ENCODE measurements at places on chromosomes 12 and 14. TPM values are rescaled to one million over a fixed set of nuclear protein-coding genes. Genes with fewer than 3 reads are reported as not detected.

NYNRIN gene
- 47.5 TPM for polyA plus RNA-seq

KCNC2 gene
- 0.66 TPM for polyA plus RNA-seq

- no peak for DNase-seq
These were observed 111.4 kb downstream of the CRACR2A start for GRCh38 chr12:3641428-3642018.

TPPP2 gene
- 3.8 TPM for polyA plus RNA-seq

DNA sequence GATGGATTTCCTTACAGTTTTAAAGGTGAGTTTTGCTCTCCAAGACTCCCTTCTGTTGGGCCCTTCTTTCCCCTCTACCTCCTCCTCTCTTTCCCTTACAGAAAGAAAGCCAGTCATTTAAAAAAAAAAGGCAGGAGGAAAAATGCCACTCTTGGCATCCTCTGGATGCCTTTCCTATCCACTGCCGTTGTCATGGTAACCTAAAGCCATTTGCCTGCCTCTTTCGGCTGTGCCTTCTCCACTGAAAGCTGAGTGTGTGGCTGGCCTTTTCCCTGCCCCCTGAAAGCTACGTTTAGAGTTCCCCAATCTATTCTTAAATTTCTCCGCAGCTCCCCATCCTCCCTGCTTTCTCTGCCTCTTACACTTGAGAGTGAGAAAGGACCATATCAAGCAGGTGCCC, 67.1 kb downstream of the TUNAR start:
- no peak for DNase-seq

DNA sequence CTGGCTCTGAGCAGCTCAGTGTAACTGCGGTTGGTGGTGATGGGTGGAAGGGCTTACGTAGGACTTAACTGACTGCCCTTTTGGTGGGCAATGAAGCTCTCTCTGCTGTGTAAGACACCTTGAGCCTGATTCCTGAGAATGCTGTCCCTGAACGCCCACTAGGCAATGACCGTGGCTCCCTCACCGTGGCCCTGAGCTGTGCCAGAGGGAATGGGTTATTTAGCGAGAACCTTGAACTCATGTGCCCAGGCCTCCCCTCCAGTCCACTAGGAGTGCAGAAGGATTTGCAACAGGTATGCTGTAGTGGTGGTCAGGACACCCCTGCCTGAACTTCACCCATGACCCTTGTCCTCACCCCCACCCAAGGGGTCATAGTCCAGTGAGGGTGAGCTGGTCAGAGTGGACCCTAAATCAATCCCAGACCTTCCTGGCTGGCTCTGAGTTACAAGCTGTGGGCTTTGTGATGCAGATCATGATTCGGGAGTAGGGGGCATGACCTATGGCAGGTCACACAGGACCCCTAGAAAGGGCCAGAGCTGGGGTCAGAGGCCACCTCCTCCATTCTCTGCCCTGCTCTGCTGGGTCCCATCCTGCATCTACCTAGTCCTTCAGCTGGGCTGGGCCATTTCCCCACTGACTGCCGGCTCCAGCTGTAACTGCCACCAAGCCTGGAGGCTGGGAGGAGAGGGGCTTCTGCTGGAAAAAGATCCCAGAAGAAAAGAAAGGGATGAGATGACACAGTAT, 14.5 kb upstream of the ANKRD33 start:
- DNase-seq = no peak

DNA sequence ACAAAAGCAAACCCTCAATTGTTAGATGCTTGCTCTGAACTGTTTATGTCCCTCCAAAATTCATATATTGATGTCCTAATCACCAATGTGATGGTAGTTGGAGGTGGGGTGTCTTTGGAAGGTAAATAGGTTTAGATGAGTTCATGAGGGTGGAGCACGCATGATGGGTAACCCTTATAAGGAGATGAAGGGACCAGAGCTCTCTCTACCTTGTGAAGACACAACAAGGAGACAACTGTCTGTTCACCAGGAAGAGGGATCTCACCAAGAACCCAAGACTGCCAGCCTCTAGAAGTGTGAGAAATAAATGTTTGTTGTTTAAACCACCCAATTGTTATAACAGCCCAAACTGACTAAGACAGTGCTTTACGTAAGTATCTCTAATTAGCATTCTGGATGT, 27.0 kb downstream of the DHRS2 start:
- DNase-seq = no peak

DNA sequence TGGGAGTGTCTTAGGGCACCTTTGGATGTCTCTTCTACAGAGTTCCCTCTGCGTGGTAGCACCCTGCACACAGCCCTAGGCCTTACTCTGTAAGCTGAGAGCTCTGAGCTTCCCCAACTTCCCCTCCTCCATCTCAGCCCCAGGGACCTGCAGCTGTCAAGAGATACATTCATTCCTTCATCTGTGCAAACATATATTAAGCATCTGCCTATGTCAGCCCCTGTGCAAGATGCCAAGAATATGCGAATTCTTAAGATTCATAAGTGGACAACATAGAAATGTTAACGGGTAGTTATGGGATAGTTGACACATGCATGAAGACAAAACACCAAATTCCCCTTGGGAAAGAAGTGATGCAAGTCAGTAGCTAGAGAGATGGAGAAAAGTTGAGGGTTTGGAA, 190.8 kb downstream of the SLC41A2 start:
- DNase-seq = no peak

KRT2 gene
- polyA plus RNA-seq = not detected

COX14 gene
- polyA plus RNA-seq = 50.6 TPM

Data from right renal pelvis (tissue), 4 donors.